Activated CD4-positive, CD25-positive, alpha-beta regulatory T cell treated with anti-CD3 and anti-CD28 coated beads, Interleukin-2, amount 50 U/mL, for 24 hours (primary cell): ENCODE measurements at places on chromosomes 7 and 10.

- ATAC-seq, result no peak
Observed at GRCh38 chr10:31317652-31318381, 1.2 kb upstream of the ZEB1 start.

GRCh38 chr7:150716368-150716767 is at the start of gene GIMAP1:
Gene GIMAP1 (plus strand): TSS chr7:150716613. CDS start chr7:150719048, 2,435 bp downstream.
- peak; percentile 69 for ATAC-seq

GRCh38 chr7:28855538-28856217 is 102.5 kb downstream of the TRIL start:
- no peak for ATAC-seq

GRCh38 chr7:56009695-56010094 is 41.5 kb downstream of the PSPH start:
- no peak for ATAC-seq

GRCh38 chr10:122139627-122140170 is 131.4 kb upstream of the BTBD16 start:
- ATAC-seq, result no peak

DNA sequence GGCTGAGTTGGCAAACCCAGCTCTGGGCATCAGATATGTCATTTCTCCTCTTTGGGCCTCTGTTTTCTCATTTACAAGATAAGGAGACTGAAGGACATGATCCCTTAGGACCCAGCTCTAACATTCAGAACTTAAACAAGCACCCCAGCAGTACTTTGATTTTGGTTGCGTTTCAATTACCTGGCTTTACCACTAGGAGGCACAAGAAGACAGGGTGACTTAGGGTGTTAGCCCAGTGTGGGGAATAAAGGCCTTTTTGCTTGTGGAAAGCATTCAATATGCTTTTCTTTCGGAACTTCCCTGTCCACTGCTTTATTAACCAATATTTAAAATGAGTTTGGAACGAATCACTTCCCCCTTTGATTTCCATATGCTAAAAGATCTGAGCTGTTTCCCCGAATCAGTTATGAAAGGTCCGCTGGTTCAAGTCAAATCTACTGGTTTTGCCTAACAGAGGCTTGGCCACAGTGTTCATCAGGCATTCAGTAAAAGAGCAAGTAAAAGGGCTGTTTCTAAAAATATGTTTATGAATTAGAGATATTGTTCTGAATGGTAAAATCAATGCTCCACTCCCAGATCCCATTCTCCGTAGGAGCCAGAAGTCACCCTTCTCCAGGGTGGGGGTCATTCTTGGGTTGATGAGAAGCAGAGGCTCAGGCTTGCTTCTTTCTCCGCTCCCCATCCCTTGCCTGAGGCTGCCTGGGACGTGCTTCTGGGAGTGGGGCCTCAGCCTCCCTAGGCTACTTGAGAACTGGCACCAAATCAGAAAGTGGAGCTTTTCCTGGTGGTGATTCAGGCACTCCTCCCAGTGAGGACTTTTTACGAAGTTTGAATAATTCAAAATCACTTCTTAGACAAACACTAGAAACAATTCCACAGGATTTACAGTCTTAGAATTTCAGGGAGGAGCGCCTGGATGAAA is 105.5 kb downstream of the MYOF start:
- ATAC-seq, result peak; percentile 27

DNA sequence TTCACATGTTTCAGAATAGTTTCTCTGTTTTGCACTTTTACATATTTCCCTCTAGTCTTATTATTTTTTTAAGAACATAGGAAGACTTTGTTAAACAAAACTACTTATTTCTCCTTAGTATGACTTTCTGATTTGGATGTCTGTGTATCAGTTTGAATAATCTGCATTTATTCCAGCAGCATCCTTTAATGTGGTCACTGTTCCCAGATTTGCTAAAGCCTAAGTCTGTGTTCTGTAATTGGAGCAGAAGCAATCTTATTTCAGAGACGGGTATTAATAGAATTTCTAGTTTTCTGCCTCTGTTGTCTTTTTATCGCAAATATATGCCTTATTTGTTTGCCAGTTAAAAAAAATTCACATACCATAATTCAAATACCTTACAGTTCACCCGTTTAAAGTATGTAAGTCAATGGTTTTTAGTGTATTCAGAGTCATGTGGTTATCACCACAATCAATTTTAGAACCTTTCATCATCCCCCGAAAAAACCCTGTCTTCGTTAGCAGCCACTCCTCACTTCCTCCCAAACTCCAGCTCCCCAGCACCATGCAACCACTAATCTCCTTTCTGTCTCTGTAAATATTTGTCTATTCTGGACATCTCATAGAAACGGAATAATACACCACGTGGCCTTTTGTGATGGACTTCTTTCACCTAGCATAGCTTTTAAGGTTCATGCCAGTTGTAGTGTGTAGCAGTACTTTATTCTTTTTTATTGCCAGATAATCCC is 58.7 kb downstream of the INPP5F start:
- ATAC-seq, result peak; percentile 48
